CD4-positive, alpha-beta T cell treated with Interferon gamma for 1 hour (primary cell): ENCODE measurements at places on chromosomes 12 and 14.

DNA sequence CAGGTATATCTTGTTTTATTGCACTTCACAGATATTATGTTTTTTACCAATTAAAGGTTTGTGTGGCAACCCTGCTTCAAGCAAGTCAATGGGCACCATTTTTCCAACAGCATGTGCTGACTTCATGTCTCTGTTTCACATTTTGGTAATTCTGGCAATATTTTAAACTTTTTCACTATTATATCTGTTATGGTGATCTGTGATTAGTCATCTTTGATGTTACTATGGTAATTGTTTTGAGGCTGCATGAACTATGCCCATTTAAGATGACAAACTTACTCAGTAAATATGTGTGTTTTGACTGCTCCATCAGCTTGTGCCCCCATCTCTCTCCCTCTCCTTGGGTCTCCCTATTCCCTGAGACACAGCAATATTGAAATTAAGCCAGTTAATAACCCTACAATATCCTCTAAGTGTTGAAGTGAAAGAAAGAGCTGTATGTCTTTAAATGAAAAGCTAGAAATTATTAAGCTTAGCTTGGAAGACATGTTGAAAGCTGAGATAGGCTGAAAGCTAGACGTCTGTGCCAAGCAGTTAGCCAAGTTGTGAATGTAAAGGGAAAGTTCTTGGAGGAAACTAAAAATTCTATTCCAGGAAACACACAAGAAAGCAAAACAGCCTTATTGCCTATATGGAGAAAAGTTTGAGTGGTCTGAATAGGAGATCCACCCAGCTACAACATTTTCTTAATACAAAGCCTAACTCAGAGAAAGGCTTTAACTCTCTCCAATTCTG is 365.1 kb downstream of the ATP23 start:
- no peak for DNase-seq

DNA sequence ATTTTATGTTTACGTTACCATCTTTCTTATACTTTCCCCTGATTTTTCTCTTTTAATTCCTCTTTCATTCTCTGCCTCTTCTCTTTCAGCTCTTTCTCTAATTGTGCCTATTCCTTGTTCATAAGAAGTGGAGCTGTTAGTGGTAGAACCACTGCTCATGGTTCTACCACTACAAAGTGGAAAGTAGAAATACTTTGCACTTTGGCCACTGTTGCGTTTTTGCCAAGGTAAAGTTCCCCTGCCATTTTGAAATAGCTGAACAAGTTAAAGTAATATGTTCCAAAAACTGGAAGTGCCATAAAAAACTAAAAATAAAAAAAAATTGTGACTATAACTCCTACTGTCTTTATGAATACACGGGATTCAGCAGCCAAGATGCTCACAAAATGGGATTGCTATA is 130.6 kb downstream of the MON2 start:
- no peak for DNase-seq

GRCh38 chr12:81726634-81727033 is 32.5 kb downstream of the PPFIA2 start:
- no peak for DNase-seq

GRCh38 chr12:47277972-47278448 is 198.3 kb upstream of the AMIGO2 start:
- DNase-seq, result no peak

DNA sequence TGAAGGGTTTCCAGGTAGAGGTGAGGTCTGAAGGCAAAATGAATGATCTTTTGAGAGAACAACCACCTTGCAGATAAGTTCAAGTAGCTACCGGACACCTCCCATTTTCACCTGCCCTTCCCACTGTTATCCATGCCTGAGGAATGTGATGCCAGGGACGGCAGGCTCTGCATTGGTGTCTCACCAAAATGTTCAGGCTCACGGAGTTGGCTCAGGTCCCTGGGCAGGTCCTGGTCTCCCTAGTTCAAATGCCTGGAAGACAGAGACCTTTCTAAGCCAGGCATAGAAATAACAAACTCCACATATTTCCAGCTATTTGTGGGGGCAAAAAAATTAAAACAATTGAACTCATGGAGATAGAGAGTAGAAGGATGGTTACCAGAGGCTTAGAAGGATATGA is 36.0 kb downstream of the TMEM63C start:
- DNase-seq, result no peak
